ENCODE measurements at places on chromosomes 3 and 15.
A peak's percentile ranks its signal among the peaks of the same experiment; 100 is the strongest.

DNA sequence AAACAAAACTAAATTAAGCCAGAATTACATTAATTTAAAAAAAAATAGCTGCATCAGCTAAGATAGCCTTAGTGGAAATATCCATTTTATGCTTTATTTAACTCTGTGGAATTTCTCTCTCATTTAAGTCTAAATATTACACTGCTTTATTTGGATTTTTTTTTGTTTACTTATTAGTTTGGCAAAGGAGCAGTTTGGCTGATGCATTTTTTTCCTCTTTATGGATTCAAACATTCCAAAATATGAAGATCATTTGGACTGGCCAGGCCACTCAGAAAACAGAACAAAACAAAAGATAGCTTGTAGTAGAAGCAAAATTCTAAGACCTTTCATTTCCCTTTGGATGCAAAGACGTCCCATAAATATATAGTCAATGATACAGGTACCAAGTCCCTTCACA is 707.3 kb upstream of the UBE2E2 start:
- no peak for DNase-seq

DNA sequence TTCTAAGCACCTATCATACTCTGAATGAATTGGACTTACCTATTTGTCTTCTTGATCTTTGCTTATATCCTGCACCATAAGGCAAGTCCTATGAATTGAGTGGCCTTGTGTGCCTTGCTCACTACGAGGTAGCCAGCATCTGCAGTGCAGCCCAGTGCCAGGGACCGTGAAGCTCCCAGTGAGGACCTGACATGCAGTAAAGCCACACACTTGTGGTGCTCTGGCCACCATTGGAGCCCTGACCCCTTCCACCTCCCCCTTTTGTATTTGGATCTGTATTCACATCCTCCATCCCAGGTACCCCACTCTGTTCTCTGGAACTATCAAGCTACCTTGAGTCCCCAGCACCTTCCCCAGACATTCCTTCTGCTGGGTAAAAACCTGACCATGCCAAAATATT is 52.1 kb downstream of the BSN start:
- DNase-seq, result no peak

- no peak for DNase-seq
Observed at GRCh38 chr15:56968821-56969220, 50.4 kb downstream of the TCF12 start.

GRCh38 chr3:113185194-113185835 is 26.0 kb upstream of the BOC start:
- no peak for DNase-seq

- DNase-seq, result no peak
Observed at GRCh38 chr3:177830411-177830849, 633.1 kb upstream of the TBL1XR1 start.

- no peak for DNase-seq
Observed at GRCh38 chr3:22318325-22318724, 567.3 kb upstream of the ZNF385D start.

GRCh38 chr3:58670506-58671135 is 4.0 kb upstream of the FAM3D start:
- no peak for DNase-seq

- DNase-seq, result no peak
Observed at GRCh38 chr3:73055583-73055982, 5.9 kb upstream of the EBLN2 start.

DNA sequence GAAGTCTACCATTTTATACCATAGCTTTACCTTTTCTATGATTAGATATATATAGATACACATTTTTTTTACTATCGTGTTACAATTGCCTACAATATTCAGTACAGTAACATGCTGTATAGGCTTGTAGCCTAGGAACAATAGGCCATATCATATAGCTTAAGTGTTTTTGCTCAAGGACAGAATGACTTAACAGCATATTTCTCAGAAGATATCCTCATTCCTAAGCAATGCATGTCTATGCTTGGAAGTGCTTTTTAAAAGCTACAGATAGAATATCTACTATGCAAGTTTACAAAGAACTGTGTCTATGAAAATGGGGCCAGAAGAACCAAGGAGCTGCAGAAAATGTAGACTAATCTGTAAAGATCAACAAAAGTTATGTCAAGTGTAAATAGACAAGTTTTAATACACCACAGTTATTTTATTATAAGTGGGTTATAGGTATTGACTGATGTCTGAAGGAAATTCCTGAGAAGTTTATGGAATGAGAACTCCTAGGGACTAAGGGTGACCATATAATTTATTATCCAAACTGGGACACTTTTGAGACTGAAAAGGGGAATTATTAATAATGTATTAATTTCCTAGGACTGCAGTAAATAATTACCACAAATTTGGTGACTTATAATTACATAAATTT is 138.7 kb upstream of the TGFBR2 start:
- DNase-seq, result no peak

- DNase-seq, result no peak
Observed at GRCh38 chr3:134993011-134993410, 198.0 kb downstream of the EPHB1 start.

DNA sequence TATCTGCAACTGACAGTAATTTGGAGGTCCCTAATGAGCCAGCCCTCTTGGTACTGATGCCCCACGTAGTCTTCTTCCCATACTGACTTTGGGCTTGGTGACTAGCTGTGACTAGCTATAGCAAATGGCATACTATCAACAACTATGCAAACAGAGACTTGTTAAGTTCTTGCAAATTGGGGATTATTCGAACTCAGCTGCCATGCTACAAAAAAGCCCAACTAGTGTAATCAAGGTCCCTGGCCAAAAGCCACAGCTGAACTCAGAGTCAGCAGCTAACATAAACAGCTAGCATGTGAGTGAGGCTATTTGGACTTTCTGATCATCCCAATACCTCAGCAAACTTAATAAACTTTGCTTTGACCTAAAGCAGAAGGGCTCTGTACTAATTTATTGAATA is 121.2 kb upstream of the PLXND1 start:
- no peak for DNase-seq

DNA sequence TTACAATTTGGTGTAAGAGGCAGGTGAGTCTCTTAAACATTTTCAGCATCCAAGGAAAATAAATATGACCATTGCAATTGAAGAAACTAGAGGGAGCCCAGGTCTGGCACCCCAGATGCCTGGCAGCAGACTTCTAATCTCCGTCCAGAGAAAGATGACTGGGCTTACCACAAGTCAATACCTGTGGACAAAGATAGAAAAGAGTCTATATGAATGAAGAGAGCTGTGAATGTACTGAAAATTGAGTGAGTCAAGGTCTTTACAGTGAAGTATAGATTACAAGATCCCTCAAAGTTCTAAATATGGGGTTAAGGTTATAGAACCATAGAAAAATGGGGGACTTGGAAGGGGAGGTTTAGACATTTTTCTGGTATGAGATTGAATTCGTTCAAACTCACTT is 827.4 kb upstream of the NR2F2 start:
- no peak for DNase-seq

- DNase-seq, result no peak
Observed at GRCh38 chr3:150540991-150541390, 5.3 kb downstream of the SERP1 start.

- no peak for DNase-seq
Observed at GRCh38 chr3:111923095-111923771, 55.6 kb upstream of the ABHD10 start.

- no peak for DNase-seq
Observed at GRCh38 chr15:101118615-101119014, 133.2 kb downstream of the CHSY1 start.

DNA sequence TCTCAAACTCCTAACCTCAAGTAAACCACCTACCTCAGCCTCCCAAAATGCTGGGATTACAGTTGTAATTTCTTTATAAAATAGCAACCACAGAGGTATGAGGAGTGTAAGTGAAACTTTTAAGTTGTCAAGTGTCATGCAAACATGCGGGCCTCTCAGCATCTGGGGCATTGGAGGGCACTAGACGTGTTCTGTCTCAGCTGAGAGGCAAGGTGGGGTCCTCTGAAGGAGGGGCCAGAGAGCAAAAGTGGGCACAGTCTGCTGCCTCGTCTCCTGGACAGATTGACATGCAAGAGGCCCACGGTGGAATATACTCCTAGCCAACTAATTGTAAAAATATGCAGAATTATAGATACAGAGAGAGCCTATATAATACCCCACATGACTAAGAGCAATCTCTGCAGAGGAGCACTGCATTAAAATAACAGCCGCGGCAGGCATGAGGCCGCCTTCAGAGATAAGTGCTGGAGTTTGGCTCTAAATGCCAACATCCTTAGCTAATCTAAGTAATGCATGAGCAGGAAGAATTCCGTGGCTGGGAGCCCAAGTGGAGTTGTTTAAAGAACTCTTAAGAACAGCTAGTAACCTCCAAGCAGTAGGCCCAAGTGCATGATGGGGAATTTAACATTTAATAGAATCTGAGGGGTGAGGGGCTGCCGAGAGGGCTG is 87.8 kb upstream of the RNU6-1 start:
- no peak for DNase-seq

DNA sequence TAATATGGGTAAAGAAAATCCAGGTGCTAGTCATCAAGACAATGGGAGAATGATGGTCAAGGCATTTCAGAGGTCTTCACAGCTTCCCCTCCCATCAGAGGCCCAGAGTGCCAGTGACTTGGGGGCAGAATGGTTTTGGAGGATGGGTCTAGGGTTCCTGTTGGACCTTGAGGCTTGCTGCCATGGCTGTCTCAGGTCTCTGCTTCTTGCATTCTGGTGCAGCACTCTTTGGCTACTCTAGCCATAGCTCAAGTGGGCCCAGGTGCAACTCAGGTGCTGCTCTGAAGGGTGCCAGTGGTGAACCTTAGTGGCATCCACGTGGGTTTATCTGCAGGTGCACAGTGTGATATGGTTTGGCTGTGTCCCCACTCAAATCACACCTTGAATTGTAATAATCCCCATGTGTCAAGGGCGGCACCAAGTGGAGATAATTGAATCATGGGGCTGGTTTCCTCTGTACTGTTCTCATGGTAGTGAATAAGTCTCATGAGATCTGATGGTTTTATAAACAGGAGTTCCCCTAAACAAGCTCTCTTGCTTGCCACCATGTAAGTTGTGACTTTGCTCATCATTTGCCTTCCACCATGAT is 48.5 kb upstream of the PEX5L start:
- DNase-seq, result no peak

DNA sequence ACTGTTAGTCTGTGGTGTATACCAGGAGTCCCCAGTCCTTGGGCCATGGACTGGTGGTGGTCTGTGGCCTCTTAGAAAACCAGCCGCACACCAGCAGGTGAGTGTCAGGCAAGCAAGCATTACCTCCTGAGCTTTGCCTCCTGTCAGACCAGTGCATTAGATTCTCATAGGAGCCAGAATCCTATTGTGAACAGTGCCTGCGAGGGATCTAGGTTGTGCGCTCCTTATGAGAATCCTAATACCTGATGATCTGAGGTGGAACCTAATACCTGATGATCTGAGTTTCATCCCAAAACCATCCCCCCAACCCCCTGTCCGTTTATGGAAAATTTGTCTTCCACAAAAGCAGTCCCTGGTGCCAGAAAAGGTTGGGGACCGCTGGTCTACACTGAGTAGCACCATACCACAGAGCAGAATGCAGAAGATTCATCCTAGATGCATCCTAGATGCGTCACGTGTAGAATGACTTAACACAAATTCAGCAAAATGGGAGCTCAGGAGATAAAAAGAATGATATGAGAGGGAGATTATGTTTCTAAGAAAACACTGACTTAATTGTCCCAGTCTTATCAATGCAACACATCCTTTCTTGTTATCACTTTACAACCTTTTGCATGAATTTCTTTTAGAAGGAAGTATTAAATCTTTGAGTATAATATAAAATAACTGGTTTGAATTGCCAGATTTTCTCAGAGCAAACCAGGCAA is 28.5 kb downstream of the SELENOT start:
- DNase-seq, result no peak

DNA sequence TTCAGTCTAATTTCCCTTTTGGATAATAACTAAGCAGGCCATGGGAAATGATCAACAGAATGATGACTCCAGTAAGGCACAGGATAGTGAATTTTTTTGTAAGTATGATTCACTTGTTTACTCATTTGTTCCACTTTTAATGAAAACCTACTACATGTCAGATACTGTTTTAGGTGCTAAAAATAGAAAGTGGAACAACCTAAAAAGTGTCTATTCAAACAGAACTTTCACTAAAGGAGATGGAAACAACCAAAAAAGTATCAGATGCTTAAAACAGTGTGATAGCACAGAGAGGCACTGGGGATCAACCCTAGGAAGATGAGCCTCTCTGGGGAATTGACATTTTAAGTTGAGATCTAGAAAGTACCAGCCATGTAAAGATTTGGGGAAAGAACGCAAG is 11.1 kb downstream of the RYK start:
- DNase-seq, result no peak

- no peak for DNase-seq
Observed at GRCh38 chr3:156014489-156014888, 105.9 kb upstream of the KCNAB1 start.

- no peak for DNase-seq
Observed at GRCh38 chr3:123272547-123272946, 70.8 kb downstream of the SEC22A start.

DNA sequence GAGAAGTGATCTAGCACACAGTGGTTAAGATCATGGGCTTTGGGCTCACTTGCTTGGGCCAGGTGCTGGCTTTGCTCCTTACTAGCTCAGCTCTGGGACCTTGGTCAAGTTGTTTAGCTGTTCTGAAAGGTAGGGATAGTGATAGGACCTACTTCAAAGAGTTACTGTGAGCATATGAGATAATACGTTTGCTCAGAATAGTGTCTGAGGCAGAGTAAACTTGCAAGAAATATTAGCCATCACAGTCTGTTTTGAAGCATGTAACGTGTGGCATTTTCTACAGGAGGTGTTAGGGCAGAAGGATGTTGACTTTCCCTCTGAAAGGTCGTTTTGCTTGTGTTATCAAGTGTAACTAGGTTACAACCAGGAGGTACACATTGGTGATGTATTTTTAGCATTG is 34.5 kb upstream of the NFKBIZ start:
- DNase-seq, result peak; percentile 28

DNA sequence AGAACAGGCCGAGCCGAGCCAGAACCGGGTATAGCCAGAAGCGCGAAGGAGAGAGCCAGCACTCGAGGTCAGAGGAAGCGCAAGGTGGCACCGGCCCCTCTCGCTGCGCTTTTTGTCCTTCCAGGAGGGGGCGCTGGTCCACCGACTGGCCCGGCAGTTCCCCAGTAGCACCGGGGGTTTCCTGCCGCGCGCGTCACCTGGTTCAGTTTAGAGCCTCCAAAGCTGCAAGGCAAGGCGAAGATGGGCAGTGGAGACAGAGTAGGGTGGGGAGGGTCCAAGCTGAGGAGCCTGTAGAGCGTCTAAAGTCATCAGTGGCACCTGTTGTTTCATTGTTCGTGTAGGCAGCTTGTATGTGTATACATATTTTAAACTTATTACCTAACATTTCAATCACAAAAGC is 7.6 kb upstream of the NR2E3 start:
- DNase-seq, result no peak

- DNase-seq, result no peak
Observed at GRCh38 chr3:114973536-114973935, 173.6 kb downstream of the ZBTB20 start.

DNA sequence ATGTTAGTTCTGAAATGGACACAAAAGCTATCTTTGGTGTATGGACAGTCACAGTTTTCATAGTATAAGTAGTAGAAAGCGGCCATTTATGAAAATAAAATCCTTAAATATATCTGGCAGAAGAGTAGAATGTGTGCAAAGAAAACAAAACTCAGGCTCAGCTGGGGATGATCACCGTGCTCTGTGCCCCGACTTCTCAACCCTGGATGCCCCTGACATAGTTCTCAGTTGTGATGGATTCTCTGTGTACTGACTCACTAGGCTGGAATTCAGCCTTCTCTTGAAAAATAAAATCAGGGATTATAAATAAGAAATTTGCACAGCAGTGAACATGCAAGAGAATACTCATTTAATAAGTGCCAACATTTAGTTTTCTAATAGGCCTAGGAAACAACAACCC is 925.1 kb upstream of the NR2F2 start:
- DNase-seq, result no peak
